Sigmoid colon (tissue), 7 donors: ENCODE measurements at places on chromosomes 2 and 18. TPM values are rescaled to one million over a fixed set of nuclear protein-coding genes. Genes with fewer than 3 reads are reported as not detected.

- no peaks in the 10 kb centered on the region for H3K27me3 ChIP-seq
- no peak overlapping the region for H3K4me3 ChIP-seq
- no peak overlapping the region for H3K27ac ChIP-seq
- no peak for DNase-seq
- no peaks in the 10 kb centered on the region for H3K4me1 ChIP-seq
- no peaks in the 10 kb centered on the region for H3K36me3 ChIP-seq
Measured at GRCh38 chr18:64219517-64219916, 70.6 kb upstream of the LINC00305 start.

DNA sequence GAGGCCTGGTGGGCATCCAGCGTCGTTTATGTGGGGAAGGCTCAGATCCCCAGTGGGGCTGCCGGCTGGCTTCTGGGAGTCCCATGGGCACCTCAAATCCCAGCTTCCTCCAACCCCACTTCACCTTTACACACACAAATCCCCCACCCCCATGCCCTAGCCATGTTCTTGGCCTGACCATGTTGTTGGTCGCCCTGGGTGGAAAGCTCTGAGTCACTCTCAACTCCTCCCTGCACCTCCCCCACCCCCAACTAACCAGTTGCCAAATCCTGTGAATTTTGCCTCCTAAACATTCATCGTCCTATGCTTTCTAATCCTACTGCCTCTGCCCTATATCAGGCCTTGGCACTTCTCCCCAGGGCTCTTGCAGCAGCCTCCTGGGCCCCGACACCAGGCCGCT is 6.4 kb downstream of the TNS1 start:
- no peak overlapping the region for H3K4me3 ChIP-seq
- peak overlapping the region; percentile 76 for H3K27ac ChIP-seq
- no peaks in the 10 kb centered on the region for H3K27me3 ChIP-seq

- no peaks in the 10 kb centered on the region for H3K36me3 ChIP-seq
- no peak overlapping the region for H3K4me3 ChIP-seq
- no peaks in the 10 kb centered on the region for H3K27me3 ChIP-seq
- no peak overlapping the region for H3K27ac ChIP-seq
Measured at GRCh38 chr2:1758171-1758570, 13.9 kb upstream of the PXDN start.

DNA sequence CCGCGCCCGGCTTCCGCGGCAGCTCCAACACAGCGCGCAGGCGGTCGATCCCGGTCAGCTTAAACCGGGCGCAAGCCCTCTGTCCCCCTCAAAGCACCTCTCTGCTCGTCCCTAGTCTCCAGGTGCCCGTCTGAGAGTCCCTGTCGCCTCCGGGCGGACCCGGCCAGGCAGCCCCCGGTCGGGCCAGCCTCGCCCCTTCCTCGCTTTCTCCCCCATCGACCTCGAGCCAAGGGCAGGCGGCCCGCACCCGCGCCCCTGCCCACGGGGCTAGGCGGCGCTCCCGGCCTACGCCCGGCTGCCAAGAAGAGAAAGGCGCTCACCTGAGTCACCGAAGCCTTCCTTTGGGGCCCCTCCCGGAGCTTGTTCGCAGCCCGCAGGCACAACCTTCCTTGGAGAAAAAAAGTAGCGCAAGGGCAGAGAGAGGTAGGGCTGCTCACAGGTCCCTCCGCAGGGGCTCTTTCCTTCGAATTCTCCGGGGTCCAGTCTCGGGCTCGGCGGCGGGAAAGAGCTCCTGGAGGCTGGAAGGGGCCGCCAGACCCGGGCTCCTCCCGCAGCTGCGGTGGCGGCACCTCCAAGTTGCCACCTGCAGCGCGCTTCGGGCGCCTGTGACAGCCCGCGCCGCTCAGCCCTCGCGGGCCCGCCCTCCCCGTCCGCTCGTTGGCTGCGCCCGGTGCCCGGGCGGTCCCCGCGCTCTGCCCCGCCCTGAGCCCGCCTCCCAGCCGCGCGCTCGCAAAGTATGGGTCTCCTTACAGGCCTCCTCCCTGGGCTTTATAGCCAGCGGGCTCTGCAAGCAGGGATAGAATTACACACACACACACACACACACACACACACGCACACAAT is 86.5 kb upstream of the EPB41L3 start:
- H3K27me3 ChIP-seq: no peaks in the 10 kb centered on the region
- peak; percentile 85 for DNase-seq
- no peaks in the 10 kb centered on the region for H3K36me3 ChIP-seq
- peak overlapping the region; percentile 58 for H3K4me3 ChIP-seq
- H3K4me1 ChIP-seq: peaks cover 21% of the 10 kb centered on the region

GRCh38 chr18:76467371-76468190 is 27.5 kb downstream of the ZNF516 start:
- no peaks in the 10 kb centered on the region for H3K4me1 ChIP-seq
- no peak overlapping the region for H3K4me3 ChIP-seq
- H3K27ac ChIP-seq: no peak overlapping the region

Gene REG3G
- total RNA-seq: not detected

GRCh38 chr2:74696829-74697228 is 42.8 kb downstream of the SEMA4F start:
- no peaks in the 10 kb centered on the region for H3K27me3 ChIP-seq
- H3K27ac ChIP-seq: no peak overlapping the region
- no peaks in the 10 kb centered on the region for H3K4me1 ChIP-seq
- H3K4me3 ChIP-seq: no peak overlapping the region
- no peak for DNase-seq
- no peaks in the 10 kb centered on the region for H3K36me3 ChIP-seq
